ENCODE measurements at places on chromosomes 7 and 10.

- no peak for DNase-seq
Measured at GRCh38 chr10:49526619-49527018, 12.3 kb downstream of the ERCC6 start.

- DNase-seq, result no peak
Measured at GRCh38 chr10:117830205-117830604, 216.5 kb downstream of the RAB11FIP2 start.

DNA sequence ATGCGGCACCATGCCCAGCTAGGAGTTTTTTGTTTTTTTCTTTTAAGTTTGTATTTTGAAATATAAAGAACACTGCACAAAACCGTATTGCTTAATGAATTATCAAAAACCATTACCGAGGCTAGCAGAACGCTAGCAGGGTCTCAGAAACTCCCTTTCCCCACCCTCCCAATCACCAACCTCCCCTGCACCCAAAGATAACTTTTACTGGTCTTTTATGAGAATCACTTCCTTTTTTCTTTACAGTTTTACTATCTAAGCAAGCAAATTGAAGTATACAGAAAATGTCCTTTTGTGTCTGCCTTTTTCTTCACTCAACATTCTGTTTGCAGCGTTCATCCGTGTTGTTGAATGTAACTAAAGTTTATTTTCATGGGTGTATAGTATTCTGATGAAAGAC lies 13.4 kb downstream of the HIP1 start:
- DNase-seq, result no peak

DNA sequence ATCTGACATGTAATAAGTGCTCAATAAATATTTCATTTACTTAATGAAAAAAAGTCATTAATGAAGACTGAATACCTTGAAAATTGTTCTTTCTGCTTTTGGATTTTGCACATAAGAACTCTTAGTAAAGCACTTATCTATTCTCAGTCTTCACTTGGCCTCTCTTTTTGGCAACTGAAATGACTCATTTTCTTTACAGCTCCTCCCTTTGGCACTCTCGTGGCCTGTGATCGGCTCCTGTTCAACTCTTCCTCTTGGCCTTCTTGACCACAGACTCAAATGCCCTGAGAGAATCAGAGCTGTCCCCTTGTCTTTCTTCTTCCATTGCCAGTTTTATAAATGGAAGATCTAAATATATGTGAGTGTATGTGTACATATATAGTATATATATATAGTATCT lies 54.2 kb downstream of the FOXP2 start:
- DNase-seq, result no peak

DNA sequence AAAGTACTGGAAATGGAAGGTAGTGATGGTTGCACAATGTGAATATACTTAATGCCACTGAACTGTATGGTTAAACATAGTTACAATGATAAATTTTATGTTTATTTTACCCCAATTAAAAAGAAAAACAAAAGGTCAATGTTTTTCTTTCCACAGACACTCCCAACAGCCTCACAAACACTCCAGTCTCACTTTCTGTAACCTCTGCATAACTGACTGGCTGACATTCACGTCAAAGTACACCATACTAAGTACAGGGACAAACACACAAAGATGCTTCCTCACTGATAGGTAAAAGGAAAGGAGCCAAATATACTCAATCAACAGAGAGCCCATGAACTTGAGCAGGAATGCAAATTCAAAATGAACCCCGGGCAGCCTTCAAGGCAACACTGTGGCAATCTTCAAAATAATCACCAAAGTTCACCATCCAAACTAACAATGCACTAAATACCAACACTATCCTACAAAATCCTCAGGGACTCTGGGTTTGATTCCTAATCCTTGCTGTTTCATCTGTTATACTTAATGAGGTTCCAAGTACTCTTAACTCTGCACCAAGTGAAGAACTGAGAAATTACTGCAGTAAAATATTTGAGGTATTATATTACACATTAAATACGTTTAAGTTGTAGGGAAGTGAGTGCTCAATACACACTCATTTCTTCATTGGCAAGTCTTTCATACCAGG lies 90.8 kb downstream of the ARMH3 start:
- no peak for DNase-seq

- DNase-seq, result no peak
Measured at GRCh38 chr7:33191340-33191739, 62.0 kb downstream of the BBS9 start.

DNA sequence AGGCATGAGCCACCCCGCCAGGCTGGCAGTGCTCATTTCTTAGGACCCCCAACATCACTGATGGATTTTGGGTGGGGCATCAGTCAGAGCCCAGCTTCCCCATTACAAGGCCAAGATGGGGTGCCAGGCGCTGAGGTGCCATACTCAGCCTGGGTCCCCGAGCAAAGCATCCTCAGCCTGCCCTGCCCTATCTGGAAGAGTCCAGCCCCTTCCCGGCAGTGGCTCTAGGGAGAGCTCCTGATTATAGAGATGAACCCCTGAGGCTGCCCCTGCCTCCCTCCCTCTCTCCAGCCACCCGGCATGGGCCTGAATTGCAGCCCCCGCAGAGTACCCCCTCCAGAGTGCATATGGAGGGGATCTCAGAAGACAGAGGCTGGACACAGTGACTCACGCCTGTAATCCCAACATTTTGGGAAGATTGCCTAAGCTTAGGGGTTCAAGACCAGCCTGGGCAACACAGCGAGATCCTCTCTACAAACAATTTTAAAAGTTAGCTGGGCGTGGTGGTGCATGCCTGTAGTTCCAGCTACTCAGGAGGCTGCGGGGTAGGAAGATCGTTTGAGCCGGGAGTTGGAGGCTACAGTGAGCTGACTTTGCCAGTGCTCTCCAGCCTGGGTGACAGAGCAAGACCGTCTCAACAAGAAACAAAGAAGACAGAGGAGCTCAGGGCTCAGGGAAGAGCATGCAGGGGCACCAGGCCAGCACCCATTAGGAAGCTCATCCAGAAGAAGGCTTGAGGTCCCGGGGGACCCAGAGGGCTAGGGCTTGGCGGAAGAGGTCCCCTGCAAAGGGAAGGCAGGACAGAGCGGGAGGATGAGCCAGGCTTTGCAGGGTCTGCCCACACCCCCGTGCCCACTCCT lies 13.3 kb downstream of the LAT2 start:
- no peak for DNase-seq

DNA sequence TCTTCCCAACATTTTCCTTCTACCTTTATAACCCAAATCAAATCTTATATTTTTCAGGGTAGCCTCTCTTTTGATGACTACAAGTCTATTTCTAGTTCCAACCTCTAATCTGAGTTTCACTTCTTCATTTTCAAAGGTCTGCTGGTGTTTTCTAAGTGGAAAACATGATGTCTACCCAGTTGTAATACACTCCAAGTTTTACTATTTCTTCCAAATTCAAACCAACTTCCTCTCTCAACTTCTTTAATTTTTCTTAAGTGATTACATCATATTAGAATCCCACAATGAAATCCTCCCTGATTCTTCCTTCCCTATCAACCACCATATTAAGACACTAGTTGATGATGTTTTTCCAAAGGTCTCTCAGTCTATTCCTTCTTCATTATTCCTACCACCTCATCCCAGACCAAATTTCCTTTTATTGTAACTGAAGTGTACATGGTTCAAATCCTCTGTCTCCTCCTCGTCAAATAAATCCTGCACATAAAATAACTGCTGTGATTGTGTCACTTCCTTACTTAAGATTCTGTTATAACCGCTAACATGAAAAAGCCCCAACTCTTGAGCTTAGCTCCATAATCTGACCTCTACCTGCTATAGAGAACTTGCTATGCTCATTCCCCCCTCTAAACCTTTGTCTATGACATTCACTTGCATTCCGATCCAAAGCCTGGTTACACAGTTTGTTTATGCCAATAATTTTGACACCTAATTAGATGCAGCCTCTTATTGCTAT lies 12.7 kb downstream of the TAS2R38 start:
- no peak for DNase-seq

Data from NCI-H2171 (cell line).